ENCODE measurements at places on chromosomes 1 and 21.
A peak's percentile ranks its signal among the peaks of the same experiment; 100 is the strongest.

DNA sequence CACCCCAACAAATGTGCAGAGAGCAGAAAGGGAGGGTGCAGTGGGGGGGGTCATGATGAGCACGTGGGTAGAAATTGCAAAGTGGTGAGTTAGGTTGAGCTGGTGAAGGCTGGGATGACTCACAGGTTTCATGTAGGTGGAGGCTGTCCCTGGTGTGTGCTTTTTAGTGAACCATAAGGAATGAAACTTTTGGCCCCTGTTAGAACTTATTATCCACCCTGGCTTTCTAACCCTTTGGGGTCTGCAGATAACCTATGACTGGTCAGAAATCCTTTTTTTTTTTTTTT lies 46.9 kb downstream of the DOP1B start:
- no peak for DNase-seq

- DNase-seq = peak; percentile 60
Measured at GRCh38 chr21:34129039-34129891, 55.9 kb downstream of the MRPS6 start.

DNA sequence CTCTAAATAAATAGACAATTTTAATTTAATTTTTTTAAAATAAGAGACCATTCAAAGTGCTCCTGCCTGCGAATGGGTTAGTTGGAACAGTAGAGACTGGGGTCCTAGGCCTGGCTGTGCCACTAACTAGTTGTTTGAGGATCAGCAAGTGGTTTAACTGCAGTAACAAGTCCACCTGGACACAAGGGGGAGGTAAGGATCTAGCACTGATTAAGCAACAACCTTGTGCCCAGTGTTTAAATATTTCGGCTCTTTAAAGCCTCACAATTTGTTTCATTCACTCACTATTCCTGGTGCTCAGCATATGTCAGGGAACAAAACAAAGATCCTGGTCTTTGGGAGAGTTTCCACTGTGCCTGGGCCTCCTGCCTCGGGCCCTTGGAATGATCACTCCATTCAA lies 1.6 kb upstream of the AGT start:
- DNase-seq = peak; percentile 23

GRCh38 chr1:115013792-115014191 lies 15.8 kb upstream of the TSHB start:
- no peak for DNase-seq

DNA sequence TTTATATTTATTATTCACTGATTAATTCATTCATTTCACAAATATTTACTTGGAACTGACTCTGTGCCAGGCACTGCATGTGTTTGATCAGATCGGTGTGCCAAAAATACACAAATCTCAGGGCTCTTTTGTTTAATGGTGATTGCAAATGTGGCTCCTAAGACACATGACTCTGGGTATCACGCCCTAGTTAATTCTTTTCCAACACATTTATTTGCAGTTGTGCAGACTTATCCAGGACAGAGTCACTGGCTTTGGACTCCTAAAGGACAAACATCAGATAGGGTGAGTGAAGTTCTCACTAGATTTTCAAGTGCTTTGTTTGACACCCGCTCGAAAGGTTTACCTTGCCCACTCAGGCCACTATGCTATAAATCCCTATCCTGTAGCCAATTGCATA lies 335.5 kb downstream of the BARHL2 start:
- DNase-seq = no peak

DNA sequence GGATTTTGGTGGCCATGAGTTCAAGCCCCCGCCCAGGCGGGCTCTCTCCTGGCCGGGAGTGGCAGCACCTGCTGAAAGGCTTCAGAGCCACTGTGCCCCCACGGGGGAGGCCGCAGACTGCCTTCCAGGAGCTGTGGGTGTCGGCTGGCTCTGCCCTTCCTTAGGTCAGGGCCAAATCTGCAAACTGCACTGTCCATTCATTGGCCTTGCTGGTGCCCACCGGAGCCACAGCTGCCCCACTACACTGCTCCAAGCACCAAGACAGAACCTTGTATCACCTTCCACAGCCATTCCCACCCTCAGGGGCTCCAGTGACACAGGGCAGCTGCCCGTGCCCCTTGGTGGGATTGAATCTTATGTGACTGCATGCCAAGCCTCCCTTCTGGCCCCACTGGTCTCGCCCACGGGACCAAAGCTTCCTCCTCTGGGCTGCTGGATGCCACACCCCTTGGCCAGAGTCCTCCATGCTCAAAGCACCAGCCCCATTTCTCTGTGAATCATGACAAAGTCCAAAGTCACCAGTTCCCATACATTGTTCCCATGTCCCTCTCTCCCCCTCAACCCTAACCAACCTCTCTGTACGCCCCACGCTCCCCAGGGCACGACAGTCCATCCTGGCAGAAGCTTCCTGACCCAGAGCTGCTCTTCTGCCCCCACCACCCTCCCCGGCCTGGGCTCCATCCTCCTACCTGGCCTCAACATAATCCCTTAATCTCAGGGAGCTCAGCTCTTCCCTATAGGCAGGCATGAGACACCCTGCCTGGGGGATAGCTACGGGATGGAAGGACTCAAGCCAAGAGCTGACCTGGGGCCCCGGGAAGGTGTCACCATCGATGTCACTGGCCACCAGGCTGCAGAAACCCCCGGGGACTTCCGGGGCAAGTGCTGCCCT lies 20.9 kb upstream of the GPR153 start:
- no peak for DNase-seq

DNA sequence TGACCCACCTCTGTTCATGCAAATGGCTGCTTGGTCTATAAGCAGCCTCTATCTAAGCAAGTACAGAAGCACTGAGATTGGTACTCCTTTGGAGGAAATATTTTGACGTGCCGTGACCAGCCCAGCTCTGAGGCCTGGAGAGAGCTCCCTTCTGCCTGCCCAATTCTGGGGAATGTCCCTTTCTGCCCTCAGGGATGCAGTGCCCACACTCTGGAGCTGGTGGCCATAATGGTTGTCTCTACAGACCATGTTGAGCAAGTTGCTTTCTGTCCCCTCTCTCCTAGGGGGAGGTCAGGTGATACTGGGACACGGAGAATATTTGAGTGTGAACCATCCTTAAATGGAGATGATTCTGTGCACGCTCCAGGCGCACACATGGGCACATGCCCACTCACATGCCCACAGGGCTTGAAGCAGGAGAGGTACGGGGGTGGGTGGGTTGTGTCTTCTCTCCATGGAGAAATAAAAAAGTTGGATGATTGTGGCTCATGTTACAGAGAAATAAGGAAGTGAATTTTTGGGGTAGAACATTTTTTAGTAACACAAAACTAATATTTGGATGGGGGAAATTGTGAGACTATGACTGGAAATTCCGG lies 13.9 kb upstream of the ALPL start:
- no peak for DNase-seq

DNA sequence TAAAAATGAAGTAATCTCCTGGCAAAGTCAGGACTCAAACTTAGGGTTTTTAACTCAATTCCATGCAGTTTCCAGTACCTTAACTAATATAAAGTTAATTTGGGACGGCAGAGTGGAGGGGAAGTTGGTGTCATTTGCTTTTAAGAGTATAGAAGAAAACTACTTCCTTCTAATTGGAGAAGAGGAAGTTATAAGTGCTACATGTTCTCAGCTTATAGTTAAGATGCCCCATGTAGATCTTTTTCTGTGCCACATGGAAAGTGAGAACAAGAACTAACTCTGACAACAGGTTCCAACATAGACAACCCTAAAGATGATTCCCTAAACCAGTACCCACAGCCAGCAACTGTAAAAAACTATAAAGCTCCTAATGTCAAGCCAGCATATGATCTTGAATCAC lies 11.5 kb downstream of the RRAGC start:
- DNase-seq = no peak

- DNase-seq = no peak
Measured at GRCh38 chr1:214518361-214518760, 33.0 kb downstream of the PTPN14 start.

DNA sequence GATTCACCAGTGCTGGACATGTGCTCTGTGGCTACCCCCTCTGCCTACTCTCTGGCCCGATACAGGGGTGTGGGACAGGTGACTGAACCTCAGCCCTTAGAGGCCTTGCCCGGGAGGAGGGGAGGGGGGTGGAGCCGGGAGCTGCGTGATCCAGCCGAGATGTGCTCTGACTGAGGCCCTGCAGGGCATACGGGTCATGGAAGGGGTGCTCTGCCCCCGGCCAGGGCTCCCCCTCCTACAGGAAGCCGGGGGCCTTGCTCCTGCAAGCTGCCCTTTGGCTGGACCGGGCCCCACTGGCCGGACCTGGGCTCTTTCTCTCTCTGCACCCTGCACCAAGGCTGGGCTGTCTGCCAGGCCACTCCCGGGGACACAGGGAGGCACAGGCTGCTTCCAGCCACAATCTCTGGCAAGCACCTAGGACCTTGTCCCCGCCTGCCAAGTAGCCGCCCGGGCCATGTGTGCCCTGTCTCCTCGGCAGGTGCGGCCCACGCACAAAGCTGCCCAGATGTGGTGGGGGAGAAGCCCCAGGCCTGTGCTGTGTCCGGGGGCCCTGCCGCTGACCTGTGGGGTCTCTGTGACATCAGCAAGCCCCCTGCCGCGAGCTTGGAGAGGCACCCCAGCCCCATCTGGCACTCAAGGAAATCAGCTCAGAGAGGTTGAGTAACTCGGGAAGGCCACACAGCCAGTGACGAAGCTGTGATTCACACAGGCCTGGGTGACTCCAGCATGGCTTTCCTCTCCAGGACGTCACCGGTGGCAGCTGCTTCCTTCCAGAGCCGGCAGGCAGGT lies 1.5 kb downstream of the SCNN1D start:
- DNase-seq = peak; percentile 46

GRCh38 chr1:46394108-46394871 lies at the start of gene FAAH:
Gene FAAH (plus strand): TSS chr1:46394317. CDS start chr1:46394349, 32 bp downstream.
- DNase-seq = no peak

- DNase-seq = no peak
Measured at GRCh38 chr21:41510500-41510899, 2.5 kb upstream of the TMPRSS2 start.

- no peak for DNase-seq
Measured at GRCh38 chr1:195933835-195934234, 674.4 kb downstream of the KCNT2 start.

GRCh38 chr1:236575523-236575922 lies 28.8 kb downstream of the HEATR1 start:
- no peak for DNase-seq

- no peak for DNase-seq
Measured at GRCh38 chr1:51575406-51576084, 41.3 kb upstream of the OSBPL9 start.

GRCh38 chr1:209155546-209155945 lies 428.0 kb upstream of the CAMK1G start:
- no peak for DNase-seq

DNA sequence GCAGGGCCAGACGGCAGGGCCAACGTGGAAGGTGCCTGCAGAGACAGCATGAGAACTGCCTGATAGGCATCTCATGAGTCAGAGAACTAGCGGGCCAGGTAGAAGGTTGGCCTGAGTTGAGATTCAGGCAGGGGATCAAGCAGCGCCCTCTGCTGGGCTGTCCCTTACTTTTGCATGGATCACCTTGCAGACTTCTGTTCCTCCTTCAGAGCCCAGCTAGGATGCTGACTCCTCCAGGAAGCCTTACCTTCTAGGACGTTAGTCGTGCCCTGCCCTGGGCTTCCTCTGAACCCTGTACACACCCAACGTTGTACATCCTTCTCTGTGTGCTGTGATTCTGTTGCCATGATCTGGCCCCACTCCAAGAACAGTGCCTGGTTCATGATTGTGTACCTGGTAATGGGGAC lies 231.3 kb upstream of the VAMP3 start:
- peak; percentile 75 for DNase-seq

GRCh38 chr1:60113028-60113427 lies 39.5 kb upstream of the C1orf87 start:
- DNase-seq = no peak

DNA sequence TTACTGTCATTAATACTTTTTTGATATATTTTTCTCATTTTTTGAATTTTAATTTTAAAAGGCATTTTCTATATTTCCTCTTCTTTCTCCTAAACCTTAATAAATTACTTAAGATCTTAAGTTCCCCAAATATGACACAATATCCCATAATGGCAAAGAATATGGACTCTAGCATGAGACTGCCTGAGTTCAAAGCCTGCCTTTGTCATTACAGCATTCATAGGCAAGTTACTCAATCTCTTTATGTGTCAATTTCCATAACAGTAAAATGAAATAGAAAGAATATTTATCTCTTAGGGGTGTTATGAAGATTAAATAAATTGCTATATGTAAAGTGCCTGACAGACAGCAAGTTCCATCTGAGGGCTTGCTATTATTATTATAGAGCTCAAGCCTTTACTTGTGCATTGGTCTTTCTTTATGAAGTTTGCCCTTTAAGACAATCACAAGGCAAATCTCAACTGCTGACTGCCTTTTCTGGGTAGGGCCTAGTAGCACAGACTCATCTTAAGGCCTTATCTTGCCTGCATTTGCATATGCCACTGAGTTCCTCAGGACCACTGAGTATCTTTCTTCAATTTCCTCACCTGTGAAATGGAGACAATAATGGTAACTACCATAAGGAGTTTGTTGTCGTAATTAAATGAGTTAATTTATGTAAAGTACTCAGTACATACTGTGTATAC lies 231.0 kb downstream of the NRIP1 start:
- DNase-seq = no peak

- DNase-seq = no peak
Measured at GRCh38 chr1:15684468-15685291, 560 bp downstream of the PLEKHM2 start.

DNA sequence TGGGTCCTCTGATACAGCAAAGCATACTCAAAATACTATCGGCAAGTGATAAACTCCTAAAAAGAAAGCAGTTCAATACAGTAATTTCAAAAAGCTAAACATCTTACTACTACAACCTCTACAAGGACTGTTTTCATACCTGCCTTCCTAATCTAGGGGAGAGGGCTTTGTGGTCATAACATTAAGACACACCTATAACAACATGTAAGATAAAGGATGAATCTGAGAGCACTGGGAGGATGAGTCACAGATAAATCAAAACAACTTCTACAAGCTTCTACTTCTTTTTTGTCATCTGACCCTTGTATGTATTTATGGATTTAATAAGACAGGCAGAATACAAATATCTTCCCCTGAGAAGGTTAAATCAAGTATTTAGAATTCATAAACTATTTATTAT lies 40.0 kb downstream of the LTN1 start:
- DNase-seq = no peak

GRCh38 chr1:27481994-27482620 lies 7.9 kb downstream of the WASF2 start:
- no peak for DNase-seq

- no peak for DNase-seq
Measured at GRCh38 chr1:56357927-56358690, 221.3 kb downstream of the PLPP3 start.

DNA sequence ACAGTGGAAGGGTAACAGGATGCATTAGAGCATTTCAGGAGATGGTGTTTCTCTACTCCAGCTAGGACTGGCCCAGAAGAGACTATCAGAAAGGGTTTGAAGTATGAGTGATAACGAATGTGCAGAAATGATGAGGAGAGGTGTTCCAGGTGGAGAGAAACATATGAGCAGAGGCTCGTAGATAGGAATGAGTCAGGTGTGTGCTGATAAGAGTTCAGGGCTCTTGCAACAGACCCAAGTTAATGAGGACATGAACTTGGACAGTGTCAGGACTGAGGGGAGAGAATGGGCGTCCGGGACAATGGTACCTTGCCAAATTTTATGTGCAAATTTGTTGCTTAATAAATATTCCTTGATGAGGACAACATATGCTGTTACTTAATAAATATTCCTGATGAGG lies 183.9 kb upstream of the NFIA start:
- no peak for DNase-seq

- DNase-seq = peak; percentile 98
Measured at GRCh38 chr1:145425436-145426029, at the start of gene NBPF20. Gene NBPF20 (minus strand): TSS chr1:145425603. CDS start chr1:145405272, 20,331 bp downstream.
